Osteoblast (primary cell): ENCODE measurements at places on chromosomes 11 and 22. TPM values are rescaled to one million over a fixed set of nuclear protein-coding genes. Genes with fewer than 3 reads are reported as not detected.
A peak's percentile ranks its signal among the peaks of the same experiment; 100 is the strongest.

NPTXR gene
- total RNA-seq = 0.72 and 1.5 TPM in 2 replicates

C11orf97 gene
- not detected in 2 replicates for total RNA-seq

KCNJ11 gene
- total RNA-seq = under 0.01 TPM in 1 of 2 replicates, not detected in the other

ACAD8 gene
- total RNA-seq = 17.7 and 21.5 TPM in 2 replicates

DNA sequence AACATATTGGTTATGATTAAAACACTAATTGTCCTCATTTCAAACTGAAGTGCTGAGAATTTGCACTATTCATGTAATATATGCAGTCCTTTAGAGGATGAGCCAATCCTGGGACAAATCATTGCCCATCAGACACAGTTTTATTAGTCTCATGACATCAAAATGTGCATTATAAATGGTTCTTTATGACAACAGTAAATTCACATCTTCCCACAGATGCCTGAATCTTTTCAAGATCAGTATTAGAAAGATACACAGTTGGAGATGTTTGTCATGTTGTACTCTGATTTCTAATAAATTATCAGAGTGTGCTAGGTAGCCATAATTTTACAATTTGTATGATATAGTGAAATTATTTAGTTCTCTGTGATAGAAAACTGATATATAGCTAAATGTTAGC is 813.5 kb downstream of the FAM181B start:
- no peaks in the 10 kb centered on the region for H3K27me3 ChIP-seq
- H3K4me1 ChIP-seq = no peaks in the 10 kb centered on the region
- H3K4me3 ChIP-seq = no peak overlapping the region
- no peak overlapping the region for H3K27ac ChIP-seq

- no peak within 1 kb of the TSS for H3K27ac ChIP-seq
- no peaks in the 10 kb centered on the region for H3K36me3 ChIP-seq
- peak within 1 kb of the TSS; percentile 70 for H3K4me3 ChIP-seq
- H3K27me3 ChIP-seq = peaks cover 51% of the 10 kb centered on the region
- DNase-seq = peak; percentile 89
- H3K4me1 ChIP-seq = peaks cover 11% of the 10 kb centered on the region
Measured at GRCh38 chr11:14643697-14644225, at the start of gene PDE3B. TSS of gene PDE3B (plus strand) at chr11:14643804. CDS start at chr11:14644076, 272 bp downstream.

DNA sequence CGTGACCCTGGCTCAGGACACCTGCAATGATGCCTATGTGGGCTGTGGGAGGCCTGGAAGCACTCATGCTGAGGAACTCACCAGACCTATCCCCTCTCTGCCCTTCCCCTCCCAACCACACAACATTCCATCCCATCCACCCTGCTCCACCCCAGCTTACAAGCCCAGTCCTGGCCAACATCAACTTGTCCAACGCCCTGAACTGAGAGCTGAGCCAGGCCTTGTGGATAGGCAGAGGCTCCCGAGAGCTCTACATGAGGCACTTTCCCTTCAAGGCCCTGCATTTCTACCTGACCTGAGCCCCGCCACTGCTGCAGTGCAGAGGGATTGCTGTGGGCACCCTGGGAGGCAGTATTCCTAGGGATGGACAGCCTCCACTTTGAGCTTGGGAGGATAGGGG is 112.4 kb downstream of the PDE2A start:
- no peak for DNase-seq
- H3K4me3 ChIP-seq = no peak overlapping the region
- H3K36me3 ChIP-seq = no peaks in the 10 kb centered on the region
- peaks cover 24% of the 10 kb centered on the region for H3K27me3 ChIP-seq
- no peaks in the 10 kb centered on the region for H3K4me1 ChIP-seq
- H3K27ac ChIP-seq = no peak overlapping the region

DNA sequence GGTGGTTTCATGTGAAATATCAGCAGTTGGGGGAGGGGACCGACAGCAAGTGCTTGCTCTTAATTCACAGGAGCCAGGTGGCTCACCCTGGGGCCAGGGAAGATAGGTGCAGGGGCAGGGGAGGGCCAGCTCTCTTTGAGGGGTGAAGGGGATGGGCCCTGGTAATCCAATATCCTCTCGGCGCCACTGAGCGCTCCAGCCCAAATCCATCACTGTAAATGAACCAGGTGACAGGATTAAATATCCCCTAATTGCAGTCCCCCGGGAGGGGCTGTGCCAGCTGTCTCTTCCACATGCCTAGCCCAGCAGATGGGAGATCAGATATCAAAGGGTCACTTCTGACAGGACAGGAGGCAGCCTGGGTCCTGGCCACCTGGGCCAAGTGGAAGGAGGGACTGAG is 531.8 kb upstream of the CADM1 start:
- H3K4me3 ChIP-seq = no peak overlapping the region
- H3K27ac ChIP-seq = no peak overlapping the region
- H3K4me1 ChIP-seq = no peaks in the 10 kb centered on the region
- no peaks in the 10 kb centered on the region for H3K36me3 ChIP-seq

DNA sequence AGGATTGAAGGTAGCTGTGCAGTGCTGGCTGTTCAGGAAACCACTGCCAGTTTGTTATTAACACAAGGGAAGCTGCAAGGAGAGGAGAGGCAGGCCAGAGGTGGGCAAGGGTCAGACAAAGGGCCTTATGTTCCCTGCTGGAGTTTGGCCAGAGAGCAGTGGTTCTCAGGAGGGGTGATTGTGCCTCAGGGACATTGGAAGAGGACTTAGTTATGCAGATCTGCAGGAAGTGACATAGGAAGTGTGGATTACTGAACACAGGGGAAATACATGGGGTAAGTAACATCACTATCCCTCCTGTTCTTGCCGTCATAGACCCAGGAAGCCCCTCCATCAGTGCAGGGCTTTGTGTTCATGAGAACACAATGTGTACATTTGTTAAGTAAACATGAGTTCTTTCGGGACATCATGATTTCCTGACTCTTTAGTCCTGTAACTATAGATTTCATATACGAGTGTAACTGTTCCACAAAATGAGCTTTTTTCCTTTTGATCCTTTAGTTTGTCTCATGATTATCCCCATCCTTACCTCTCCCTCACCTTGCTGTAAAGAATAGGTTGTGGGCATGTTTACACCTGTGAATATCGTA is 5.9 kb downstream of the SRRD start:
- H3K27ac ChIP-seq = no peak overlapping the region
- peak; percentile 50 for DNase-seq
- peaks cover 66% of the 10 kb centered on the region for H3K36me3 ChIP-seq
- no peaks in the 10 kb centered on the region for H3K27me3 ChIP-seq
- H3K4me3 ChIP-seq = no peak overlapping the region
- H3K4me1 ChIP-seq = peaks cover 14% of the 10 kb centered on the region
